ENCODE measurements at places on chromosomes 4 and X.

- DNase-seq: no peak
Observed at GRCh38 chr4:188032170-188032569, 36.6 kb downstream of the ZFP42 start.

DNA sequence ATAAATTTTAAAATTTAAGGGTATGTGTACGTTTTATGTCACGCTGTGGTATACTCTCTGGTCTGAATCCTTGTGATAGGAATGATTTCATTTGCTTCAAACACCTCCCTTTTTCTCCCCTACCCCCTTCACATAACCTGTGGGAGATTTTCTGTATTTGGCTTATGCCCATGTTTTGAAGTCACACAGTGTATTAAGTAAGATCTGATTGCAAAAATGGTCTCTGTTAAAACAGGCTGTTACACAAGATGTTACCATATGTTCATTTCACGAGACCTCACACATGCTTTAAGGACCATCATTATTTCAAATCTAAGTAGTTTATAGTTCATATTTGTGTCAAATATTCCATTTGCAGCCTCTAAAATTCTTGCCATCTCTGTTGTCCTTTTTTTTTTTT is 63.5 kb downstream of the TMEM131L start:
- peak; percentile 53 for DNase-seq

DNA sequence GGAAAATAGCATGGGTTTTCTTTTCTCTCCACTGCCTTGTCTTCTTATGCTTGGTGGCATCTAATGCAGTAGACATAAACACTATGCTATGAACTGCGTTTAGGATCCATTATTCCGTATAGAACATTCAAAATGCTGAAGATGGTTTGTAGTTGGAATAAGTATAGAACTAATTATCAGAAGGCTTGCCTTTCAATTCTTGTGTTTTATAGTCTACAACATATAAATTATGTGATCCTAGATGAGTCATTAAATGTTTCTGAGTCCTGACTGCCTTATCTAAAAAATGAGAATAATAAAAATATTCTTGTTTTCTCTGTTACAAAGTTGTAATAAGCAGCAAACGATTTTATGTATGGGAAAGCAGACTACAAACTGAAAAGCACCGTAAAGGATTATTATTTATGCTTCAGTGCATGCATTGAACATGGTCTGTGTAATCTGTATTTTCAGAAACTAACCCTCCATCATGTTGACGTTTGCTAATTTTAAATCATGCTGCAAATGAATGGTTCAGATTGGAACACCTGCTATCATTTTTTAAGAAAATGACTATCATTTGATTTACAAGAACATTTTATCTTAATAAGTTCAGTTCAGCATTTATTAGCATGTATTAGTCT is 335.9 kb upstream of the AADAT start:
- no peak for DNase-seq

GRCh38 chr4:168878623-168879022 is 131.4 kb downstream of the CBR4 start:
- DNase-seq: no peak

DNA sequence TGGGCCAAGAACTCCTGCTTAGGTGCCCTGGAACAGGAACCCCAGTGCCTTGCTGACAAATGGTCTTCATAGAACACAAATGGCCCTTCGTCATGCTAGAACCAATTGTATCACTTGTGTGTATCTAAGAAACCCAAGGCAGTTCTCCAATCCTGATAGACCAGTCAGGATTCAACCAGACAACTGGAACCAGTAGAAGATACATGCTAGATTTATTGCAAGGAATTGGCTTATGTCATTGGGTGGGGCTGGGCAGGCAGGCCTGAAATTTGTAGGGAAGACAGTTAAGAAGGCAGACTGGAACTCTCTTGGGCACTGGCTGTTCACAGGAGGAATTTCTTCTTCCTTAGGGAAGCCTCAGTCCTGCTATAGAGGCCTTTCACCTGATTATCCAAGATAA is 17.0 kb upstream of the TBL1X start:
- no peak for DNase-seq

DNA sequence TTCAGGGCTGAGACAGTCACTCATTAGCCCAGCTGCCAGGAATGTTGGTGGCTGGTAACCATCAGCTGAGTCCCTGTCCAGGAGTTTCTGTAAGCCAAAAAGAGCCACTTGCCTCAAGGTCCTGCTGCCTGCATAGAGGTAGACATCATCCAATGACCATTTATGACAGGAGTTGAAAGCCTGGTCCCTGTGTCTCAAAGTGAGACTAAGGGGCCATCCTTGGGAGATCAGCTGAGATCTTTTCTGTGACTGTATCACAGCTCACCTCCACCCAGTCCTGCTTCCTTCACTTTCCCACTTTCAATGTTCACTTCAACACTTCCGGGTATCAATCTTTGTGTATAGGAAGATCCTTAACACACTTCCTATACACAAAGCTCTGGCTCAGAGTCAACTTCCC is 28.4 kb upstream of the MAOA start:
- no peak for DNase-seq

DNA sequence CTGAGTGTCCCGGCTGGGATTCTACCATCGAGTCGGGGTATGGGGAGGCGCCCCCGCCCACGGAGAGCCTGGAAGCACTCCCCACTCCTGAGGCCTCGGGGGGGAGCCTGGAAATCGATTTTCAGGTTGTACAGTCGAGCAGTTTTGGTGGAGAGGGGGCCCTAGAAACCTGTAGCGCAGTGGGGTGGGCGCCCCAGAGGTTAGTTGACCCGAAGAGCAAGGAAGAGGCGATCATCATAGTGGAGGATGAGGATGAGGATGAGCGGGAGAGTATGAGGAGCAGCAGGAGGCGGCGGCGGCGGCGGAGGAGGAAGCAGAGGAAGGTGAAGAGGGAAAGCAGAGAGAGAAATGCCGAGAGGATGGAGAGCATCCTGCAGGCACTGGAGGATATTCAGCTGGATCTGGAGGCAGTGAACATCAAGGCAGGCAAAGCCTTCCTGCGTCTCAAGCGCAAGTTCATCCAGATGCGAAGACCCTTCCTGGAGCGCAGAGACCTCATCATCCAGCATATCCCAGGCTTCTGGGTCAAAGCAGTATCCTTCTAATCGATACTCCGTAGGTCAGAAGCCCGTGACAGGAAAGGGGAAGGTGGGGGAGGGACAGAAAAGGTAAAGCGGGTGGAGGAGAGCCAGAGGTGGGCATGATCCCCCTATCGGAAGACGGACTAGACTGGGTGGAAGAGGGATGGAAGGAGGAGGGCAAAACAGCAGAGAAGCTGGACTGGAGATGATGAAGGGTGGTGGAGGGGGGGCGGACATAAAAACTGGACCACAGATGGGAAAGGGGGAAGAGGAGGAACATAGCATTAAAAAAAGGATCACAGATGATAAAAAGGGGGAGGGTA is 828 bp downstream of the TSPYL2 start:
- DNase-seq: no peak

- peak; percentile 59 for DNase-seq
Observed at GRCh38 chrX:10841579-10841978, 221.2 kb upstream of the MID1 start.

DNA sequence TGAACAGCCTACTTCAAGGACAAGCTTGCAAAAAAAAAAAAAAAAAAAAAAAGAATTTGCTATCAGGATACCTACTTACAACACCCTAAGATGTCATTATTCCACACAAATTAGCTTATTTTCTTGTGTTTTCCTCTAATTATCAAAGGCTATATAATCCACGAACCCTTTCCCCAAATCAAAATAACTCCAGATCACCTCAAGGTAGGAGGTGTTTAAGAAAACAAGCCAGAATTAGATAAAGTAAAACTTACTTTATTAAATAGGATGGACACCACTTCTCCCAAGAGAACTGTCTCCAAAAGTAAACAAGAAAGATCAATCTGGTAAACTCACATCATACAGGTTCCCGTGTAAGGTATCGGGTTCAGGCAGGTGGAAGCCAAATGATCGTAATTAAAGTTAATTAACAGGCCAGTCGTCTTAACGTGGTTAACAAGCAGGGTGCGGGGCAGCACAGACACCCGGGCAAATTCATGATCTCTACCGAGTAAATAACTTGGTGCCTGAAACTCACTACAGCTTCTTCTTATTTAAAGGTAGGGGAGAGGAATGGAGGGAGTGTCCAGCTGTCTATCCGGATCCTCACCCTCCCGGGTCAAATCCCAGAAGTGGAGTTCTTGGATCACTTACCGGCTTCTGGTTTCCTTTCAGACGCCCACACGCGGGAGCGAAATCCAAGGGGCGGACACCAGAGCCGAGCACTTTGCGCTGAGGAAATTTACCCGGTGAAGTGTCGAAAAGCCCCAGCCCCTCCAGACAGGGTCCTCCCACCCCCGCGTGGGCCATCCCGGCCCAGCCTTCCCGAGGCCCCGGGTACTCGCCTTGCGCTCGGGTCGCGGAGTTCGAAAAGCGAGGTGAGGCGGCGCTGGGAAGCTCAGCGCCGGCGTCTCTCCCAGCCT is 708 bp downstream of the ARAP2 start:
- DNase-seq: peak; percentile 1

DNA sequence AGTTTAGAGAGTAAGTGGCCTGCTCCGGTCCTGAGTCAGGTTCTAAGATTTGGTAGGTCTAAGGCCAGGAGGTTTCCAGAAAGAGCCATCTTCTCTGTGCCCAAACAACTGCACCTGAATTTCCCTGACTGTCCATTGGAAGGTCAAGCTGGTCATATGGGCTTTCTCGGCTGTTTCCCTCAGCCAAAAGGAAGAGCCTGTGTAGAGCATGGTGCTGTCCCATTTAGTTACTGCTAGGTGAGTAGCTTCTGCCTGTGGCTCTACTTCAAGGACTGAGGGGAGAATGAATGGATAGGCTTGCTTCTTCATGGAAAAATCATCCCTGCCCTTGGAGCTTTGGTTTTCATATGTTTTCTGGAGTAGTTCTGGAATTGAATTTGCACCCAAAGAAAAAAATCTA is 33.7 kb downstream of the NHSL2 start:
- DNase-seq: no peak

- DNase-seq: no peak
Observed at GRCh38 chrX:27548624-27549023, 41.5 kb upstream of the DCAF8L2 start.

DNA sequence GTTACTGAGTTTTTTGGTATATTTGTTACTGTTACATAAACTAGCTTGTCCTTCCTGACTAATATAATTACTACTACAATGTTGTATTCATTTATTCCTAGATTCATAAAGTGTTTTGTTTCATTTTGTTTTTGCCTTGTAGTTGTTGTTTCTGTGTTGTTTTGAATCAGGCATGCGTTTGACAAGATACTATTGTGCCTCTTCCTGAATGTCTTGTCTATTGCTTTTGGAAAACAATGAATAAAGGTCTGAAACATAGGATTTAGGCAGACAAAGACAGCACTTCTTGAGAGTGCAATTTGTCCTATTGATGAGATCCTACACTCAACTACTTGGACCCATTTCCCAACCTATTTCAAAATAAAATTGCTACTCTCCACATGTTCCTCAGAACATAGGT is 630.4 kb upstream of the BOD1L1 start:
- no peak for DNase-seq

DNA sequence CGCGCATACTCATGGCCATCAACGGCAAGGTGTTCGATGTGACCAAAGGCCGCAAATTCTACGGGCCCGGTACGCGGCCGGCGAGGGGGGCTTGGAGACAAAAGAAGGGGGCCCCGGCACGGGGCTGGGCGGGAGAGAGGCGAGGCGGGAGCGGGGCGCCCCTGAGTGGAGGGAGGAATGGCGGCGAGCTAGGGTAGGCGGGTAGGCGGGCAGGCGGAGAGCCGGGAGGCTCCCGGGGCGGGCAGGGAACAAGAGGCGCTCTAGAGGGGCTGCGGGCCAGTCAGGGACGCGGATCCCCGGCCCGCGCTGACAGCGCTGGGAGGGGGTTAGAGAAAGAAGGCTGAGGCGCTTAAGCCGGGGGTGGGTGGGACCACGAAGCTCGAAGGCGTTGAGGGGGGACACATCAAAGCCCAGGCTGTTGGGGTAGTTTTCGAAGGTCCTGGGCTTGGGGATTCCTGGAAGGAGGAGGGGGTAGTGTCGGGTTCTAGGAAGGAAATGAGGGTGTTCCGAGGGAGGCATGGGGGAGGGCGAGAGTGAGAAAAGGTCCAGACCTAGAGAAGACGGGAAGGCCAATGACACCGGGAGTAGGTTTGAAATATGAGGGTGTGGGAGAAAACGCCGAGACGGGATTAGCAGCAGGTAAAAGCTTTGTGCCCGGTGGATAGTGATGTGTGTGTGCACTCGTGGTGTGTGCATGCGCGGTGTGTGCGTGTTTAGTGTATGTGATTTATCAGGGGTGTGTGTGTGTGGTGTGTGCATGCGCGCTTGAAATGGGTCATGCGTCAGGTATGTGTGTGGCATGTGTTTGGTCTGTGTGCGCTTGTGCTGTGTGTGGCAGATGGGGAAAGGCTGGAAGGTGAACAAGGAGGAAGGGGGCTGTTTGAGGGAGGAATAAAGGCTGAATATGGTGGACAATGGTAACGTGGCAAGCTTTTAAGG is 807 bp downstream of the PGRMC1 start:
- peak; percentile 74 for DNase-seq

DNA sequence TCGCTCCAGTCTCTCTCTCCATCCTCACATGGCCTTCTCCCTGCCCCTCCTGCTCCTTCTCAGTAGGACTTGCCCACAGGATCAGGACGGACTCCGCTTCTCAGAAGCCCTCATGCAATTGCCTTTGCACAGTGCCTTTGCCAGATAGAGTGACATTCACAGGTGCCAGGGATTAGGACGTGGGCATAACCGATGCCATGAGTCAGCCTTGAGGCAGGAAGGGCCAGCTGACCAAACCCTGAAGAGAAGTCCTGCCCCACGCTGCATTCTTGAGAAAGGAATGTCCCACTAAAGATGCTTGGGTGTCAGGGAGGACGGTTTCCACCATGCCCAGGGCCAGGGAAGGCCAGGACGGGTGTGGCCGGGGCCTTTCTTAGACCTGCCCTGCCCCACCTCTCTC is 6.6 kb upstream of the GRPEL1 start:
- no peak for DNase-seq

DNA sequence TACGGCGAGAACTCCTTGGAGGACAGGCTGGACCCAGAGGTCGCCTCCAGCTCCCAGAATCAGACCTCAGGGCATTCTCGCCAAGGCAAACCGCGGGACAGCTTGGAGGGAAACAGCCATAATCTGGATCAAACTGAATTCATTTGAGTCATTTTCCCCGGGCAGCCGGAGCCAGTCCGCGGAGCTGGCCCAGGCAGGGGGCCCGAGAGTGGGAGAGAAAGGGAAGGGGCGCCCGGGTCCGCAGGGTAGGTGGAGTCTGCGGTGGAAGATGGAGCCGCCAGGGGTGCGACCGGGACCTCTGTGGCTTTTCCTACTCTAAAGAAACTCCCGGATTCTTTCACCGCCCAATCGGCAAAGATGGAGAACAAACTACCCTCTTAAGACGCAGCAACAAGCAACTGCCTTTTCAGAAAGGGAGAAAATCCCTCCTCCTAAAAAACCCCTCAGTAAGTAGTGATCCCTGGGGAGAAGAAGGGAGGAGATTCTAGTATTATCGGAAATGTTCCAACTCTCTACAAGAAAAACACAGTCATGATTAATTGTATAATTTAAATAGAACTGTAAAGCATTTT is 5.2 kb downstream of the NKX3-2 start:
- DNase-seq: no peak
